NCI-H460 (cell line): ENCODE measurements at places on chromosomes 6 and 20.

- no peak for DNase-seq
These were observed 49.9 kb downstream of the FAM50B start for GRCh38 chr6:3899061-3899460.

- DNase-seq = no peak
These were observed at the start of gene SEL1L2 for GRCh38 chr20:13990465-13990864. Gene SEL1L2, minus strand, starts transcription at chr20:13990614. Its CDS starts 80 bp downstream, at chr20:13990534.

- DNase-seq = no peak
These were observed 71.7 kb upstream of the MAP3K4 start for GRCh38 chr6:160919723-160920440.

DNA sequence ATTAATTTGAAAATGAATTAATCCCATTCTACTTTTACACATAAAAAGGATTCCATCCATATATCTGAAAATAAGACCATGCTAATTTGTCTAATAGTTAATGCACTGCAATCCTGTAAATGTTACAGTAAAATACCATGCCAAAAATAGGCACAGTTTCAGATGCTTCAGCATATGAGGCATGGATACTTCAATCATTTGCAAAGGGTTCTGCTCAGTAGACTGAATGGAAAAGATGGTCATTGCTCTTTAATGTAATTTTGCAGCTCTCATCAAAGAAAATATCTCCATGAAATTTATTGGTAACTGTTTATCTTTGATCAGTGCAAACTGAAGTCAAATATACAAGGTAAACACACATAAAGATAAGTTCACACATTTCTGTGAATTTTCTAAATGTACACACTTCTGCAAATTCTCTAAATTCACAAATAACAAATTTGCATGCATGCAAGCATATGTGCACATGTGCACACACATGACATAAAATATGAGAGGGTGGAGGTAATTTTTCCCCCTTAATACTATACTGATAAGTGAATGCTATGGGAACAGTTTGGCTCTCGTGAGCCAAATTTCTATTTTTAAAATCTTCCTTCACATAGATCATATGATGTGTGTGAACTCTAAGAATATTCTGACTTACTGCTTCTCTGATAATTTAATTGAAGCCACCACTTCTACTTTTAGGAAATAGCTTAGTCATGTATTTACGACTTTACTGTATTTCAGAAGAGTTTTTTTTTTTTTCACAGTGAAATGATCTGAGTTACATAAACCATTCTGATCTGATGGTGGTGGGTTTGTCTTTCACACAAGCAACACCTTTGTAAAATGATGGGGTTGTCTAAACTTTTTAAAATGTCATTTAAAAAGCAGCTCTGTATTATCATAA is 996.8 kb upstream of the CITED2 start:
- no peak for DNase-seq

DNA sequence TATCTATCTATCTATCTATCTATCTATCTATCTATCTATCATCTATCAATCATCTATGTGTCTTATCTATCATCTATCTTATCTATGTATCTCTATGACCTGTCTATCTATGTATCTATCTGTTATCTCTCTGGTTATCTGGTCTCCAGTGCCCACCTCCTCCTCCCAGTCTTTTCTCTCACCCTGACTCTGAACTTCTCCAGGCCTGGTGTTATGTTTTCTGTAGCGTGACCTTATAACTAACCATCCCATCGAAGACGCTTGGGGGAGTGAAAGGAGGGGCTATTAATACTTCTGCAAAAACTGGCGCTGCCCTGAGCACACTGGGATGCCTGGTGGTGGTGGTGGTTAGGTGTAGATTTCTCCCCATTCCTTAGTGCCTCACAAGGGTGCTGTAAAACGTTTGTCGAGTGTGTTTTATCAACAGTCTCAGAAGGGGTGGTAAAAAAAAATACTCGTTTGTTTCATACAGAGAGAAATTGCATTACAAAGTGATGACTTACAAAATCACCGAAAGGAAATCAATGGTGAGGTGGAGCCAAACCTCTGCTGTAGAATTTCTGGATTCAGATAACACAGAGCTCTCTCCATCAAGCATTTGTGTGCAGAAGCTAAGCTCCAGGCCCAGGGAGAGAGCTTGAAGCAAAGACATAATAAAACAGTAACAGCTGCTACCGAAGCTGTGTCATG is 156.2 kb downstream of the BCAS1 start:
- no peak for DNase-seq

DNA sequence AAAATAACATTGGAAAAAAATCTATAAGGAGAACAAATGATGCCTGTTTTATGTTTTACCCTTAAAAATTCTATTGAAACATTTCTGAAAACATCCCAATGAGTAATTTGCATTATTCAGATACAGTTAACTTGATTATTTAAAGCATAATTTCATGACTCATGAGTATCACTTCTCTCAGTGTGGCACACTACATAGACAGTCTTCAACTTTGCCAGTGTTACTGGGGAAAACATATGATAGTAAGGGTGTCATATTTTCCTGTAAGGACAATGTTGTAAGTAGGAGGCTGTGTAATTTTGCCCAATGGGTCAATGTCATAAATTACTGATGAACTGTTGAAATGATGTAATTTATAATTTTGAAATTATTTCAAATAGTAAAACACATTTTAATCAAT is 125.5 kb downstream of the PHACTR1 start:
- no peak for DNase-seq

GRCh38 chr6:38524436-38525145 is 115.1 kb downstream of the BTBD9 start:
- DNase-seq = no peak

- DNase-seq = no peak
These were observed 61.4 kb upstream of the UFL1 start for GRCh38 chr6:96460052-96460700.

- DNase-seq = no peak
These were observed 1.2 kb downstream of the NKX2-2 start for GRCh38 chr20:21512634-21513180.

- DNase-seq = no peak
These were observed 135.1 kb downstream of the FAM83B start for GRCh38 chr6:54981647-54982046.

DNA sequence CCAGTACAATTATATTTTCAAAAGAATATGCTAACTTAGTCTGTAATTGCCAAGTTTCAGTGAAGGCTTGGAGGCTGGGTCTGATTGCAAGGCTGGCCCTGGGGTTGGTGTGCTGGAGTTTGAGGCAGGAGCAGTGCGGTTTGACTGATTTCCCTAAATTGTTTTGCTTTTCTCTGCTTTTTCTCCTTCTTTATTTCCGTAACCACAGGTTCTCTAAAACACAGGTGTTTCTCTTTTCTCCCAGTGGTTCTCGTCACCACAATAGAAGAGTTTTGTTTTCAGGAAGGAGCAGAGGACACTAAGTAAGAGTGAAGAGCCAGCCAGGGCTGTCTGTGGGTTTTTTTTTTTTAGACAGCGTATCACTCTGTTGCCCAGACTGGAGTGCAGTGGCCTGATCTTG is 8.2 kb upstream of the SNX9 start:
- no peak for DNase-seq

DNA sequence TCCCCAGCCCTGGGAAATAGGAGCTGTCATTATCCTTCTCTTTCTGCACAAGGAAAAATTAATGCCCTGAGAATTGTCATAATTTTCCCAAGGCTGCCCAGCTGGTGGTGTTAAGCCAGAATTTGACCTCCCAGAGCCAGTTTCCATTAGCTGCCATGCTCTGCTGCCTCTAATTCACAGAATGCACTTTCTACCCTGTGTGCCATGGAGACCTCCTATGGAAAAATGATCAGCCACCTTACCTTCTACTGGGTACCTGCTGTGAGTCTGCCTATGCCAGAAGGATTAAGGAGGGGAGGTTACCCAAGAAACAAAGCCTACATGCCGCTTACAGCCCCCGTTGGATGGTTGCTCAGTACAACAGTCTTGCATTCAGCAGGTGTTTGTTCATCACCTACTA is 29.1 kb downstream of the POFUT1 start:
- DNase-seq = no peak

DNA sequence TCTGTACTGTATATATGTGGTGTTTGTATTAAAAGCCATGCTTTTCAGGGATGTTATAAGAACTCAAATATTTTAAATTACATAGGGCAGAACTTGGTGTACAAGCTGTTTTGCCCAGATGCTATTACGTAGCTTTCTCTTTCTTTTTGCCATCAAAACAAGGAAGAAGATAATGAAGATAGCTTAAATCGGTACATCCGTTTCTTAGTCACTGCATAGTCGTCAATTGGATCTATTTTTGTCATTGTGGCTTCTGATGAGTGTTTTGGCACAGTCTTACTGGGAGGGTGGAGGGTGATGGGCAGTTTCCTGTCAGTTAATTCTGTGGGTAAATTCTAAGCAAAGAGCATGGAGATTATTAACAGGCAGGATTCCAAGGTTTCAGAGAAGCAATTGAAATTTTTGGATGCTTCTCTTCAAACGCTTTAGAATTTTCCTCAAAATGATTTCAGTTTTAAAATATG is 649.1 kb upstream of the GJE1 start:
- DNase-seq = peak; percentile 65

GRCh38 chr6:96509281-96509680 is 12.3 kb upstream of the UFL1 start:
- no peak for DNase-seq

DNA sequence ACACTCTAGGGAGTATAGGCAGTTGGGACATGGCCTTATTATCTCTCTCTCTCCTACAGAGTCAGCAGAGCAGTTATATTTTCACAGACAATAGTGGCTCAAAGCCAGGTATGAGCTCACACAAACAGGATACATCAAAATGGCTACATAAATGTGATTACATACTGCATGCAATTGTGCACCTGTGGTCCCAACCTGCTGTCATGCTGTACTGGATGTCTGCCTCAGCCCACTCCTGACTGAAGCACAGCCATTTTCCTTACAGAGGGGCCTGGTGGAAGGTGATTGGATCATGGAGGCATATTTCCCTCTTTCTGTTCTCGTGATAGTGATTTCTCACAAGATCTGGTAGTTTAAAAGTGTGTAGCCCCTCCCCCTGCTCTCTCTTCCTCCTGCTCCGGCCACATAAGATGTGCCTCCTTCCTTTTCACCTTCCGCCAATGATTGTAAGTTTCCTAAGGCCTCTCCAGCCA is 37.0 kb upstream of the SAMHD1 start:
- no peak for DNase-seq

DNA sequence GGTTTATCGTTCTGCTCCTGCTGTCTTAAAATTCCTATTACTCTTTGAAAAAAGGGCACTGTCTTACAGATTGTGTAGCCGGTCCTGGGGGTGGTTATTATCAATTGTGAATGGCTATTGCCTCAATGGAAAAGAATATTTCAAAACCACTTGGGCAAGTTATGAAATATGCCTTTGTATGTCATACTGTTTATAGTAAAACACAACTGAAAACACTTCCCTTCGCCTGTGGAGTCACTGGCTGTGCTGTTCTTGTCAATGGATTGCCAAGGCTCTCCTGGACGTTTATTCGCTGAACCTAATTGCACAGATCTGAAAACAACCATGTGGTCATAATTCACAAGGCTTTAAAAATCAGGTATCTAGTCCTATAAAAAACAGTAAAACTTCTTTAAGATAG is 47.8 kb upstream of the TAGAP start:
- DNase-seq = no peak

DNA sequence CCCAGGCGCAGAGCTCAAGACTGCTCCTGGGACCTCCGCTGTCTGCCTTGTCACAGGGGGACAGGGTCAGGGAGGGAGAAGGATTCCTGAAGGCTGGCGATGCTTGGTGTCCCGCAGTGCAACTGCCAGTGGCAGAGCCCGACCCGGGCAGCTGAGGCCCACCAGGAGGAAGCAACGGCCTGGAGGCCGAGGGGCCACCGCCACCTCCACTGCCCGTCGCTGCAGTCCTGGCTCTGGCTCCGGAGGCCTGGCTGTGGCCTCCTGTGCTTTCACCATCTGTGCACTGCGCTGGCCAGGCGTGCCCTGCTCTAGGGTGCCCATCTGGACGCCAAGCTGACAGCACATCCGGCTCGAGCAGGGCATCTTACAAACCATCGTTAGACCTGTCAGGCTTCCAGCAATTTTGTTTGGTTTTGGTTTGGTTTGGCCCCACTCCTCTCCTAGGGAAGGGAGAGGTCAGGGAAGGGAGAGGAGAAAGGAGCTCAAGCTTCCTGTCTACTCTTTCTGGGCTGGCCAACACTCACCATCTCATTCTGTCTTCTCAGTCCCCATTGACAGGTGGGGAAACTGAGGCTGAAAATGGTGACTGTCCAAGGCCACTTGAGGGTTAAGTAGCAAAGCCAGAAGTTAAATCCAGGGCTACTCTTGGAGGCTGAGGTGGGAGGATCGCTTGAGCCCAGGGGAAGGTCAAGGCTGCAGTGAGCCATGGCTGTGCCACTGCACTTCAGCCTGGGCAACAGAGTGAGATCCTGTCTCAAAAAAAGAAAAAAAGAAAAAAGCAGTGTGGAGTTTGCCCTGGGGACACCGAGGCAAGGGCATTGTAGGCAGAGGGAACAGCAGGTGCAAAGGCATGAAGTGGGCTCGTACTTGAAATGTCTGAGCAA is 37.7 kb upstream of the NOL4L start:
- DNase-seq = no peak

DNA sequence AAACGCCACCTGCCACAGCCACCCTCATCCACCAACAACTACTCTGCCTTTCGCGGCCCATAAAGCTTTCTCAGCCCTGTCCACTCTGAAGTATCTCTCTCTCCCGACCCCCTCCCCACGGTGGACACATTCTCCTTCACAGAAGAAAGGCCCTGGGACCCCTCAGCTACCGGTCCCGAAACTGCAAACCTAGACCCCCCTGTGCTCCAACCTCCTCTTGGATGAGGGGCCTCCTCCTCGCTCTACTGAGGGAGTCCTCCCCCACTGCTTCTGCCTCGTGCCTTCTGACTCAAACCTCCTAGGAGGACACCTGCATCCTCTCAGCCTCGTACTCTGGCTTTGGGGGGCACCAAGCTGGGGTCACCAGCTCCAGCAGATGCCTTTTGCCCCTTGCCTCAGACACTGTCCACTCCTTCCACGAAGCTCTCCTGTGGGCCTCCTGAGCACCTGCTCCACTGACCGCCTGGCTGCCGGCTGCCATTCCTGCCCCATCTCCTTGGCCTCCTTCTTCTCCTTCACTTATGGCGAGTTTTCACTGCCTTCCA is 24.9 kb downstream of the RNASET2 start:
- no peak for DNase-seq

GRCh38 chr20:57055345-57055744 is 211.1 kb downstream of the BMP7 start:
- DNase-seq = no peak

GRCh38 chr6:151999194-151999593 is 191.7 kb downstream of the ESR1 start:
- DNase-seq = no peak

DNA sequence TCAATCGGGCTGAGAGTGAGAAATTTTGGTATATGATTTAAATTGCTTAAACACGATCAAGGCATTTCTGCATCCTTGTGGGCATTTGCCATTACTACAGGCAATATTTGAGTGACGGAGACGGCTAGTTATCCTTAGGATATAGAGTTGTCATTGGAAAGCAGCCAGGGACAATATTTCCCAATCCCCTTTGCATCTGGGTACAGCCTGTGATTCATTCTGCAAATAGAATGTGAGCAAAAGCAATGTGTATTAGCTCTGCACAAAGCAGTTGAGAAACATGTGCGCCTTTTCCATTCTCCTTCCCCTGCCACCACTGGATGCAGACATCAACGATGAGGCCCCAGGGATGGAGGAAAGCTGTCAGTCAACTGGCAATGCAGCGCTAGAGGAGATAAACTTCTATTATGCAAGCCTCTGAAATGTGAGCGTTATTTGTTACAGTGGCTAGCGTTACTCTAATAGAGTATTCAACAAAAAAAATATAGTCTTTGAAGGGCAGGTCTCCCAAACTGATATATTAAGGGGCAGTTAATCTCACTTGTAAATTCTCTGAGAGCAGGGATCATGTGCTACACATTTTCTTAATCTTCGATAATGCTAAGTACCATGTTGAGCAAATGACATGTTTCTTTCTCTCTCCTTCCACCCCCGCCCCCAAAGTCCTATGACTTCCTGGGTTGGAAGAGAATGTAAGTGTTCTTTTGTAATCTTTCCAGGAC is 37.1 kb upstream of the NCOA3 start:
- peak; percentile 99 for DNase-seq
